Stimulated activated CD4-positive, alpha-beta T cell treated with anti-CD3 and anti-CD28 coated beads, Interleukin-1b, Interleukin-23, amount 100 ng/mL, for 1 hour (primary cell): ENCODE measurements at places on chromosomes 2 and 18.

GRCh38 chr18:3345452-3345851 is 83.5 kb downstream of the MYL12B start:
- no peak for DNase-seq

DNA sequence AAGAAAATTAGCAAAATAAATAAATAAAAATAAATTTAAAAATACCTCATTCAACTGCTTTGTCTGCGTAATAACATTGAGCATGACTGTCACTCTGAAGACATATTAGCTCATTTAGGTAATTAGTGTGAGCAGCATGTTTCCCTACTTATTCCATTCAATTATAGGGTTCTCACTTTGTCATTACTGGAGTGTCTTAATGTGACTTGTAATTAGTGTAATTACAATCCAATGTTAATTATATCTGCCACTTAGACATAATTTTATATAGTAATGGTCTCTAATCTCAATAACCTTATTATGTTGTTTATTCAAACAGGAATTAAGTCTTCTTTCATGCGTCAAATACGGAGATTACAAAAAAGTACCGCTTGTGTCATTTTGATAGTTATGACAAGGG is 893.9 kb upstream of the ACVR2A start:
- DNase-seq, result no peak

DNA sequence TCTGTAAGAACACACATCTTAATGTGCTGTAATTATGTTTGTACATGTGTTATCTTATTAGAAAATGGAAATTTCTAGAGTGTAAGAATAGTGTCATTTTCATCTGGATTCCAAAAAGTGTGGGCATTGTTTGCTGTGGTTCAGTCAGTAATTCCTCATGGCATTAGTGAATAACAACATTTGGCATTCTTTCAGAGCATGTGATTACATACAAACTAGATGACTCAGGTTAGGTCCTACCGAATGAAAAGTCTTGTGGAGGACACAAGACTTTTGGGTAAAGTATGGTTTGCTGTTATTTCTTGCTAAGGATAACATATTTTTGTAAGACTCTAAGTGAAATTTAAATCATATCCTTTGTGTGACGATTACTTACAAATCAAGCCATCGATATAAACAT is 593.1 kb upstream of the NRXN1 start:
- no peak for DNase-seq

- DNase-seq, result no peak
Observed at GRCh38 chr18:50289108-50289443, 1.6 kb upstream of the CXXC1 start.

- DNase-seq, result no peak
Observed at GRCh38 chr18:35733408-35733807, 151.9 kb downstream of the GALNT1 start.

GRCh38 chr18:63883617-63884016 is 3.9 kb upstream of the SERPINB2 start:
- no peak for DNase-seq

GRCh38 chr2:63723709-63724108 is 118.0 kb upstream of the UGP2 start:
- DNase-seq, result no peak
